ENCODE measurements at places on chromosomes 7 and 10.

DNA sequence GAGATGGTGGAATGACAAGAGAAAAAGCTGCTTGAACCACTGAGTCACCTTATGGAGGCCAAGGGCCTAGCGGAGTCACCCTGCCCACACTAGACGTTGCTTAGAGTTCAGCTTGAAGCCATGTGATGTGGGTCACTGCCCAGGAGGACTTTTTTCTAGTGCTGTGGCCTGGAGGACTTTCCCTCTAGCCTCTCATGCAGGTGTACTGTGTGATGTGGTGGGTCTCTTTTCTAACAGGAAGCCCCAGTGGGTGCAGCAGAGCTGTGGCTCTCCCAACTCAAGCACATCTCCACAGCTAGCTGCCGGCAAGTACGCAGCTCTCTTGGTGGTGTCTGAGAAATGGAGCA lies 13.6 kb downstream of the POR start:
- no peak for DNase-seq

GRCh38 chr10:43749145-43749576 lies 100.5 kb upstream of the ZNF32 start:
- no peak for DNase-seq

- peak; percentile 4 for DNase-seq
These were observed 21.5 kb downstream of the ADARB2 start for GRCh38 chr10:1715821-1716220.

DNA sequence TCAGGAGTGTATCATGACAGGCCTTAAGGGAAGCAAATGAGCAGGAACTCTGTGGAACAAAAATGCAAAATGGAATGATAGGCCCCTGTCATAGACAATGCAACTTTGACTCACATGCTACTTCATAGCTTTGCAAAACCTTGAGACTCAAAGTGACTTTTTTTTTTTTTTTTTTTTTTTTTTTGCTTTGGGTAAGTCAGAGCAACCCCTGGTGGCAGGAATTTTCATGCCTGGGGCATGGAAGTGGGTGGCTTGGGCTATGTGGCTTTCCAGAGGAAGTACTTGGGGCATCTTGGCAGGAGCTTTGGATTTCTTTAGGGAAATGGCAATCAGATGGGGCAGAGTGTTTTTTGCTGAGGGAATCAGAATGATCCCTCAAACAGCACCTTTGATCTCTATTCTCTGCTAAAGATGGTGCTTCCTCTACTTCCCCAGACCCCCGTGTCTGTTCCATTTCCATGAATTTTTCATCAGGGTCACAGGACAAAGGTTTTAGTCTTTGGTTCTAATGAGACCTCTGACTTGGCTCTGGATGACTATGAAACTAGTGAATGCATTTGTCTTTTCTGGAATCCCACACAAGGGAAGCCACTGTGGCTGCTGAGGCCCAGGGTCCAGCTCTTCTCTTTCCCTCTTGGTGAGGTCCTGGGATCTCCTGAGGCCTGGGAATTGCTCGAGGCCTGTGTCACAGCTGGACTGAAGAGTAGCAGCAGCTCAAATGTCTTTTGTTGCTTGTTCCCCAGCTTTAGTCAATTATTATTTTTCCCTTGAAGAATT lies 62.8 kb downstream of the TACC2 start:
- no peak for DNase-seq

- no peak for DNase-seq
These were observed 94.8 kb downstream of the GSAP start for GRCh38 chr7:77321300-77321699.

GRCh38 chr7:100893910-100894721 lies 1.6 kb downstream of the ACHE start:
- no peak for DNase-seq

GRCh38 chr7:5754981-5755599 lies 26.4 kb downstream of the RNF216 start:
- DNase-seq = no peak

DNA sequence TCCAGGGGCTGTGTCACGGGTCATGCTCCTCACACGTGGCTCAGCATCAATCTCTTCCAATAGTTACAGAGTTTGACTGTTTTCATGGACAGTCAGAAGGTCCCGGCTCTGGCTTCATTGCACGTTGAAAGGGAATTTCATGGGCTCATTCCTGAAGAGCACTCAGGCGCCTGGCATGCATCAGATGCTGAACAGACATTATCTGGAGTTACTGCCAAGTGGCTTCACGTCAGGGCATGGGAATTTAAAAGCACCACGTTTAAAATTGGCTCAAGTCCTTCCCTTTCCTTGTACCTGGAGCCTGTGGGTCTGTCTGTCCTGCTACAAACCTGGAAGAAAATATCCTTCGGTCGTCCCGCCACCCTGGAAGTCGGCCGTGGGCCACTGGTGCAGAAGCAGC lies 50.4 kb downstream of the CFAP46 start:
- DNase-seq = no peak

DNA sequence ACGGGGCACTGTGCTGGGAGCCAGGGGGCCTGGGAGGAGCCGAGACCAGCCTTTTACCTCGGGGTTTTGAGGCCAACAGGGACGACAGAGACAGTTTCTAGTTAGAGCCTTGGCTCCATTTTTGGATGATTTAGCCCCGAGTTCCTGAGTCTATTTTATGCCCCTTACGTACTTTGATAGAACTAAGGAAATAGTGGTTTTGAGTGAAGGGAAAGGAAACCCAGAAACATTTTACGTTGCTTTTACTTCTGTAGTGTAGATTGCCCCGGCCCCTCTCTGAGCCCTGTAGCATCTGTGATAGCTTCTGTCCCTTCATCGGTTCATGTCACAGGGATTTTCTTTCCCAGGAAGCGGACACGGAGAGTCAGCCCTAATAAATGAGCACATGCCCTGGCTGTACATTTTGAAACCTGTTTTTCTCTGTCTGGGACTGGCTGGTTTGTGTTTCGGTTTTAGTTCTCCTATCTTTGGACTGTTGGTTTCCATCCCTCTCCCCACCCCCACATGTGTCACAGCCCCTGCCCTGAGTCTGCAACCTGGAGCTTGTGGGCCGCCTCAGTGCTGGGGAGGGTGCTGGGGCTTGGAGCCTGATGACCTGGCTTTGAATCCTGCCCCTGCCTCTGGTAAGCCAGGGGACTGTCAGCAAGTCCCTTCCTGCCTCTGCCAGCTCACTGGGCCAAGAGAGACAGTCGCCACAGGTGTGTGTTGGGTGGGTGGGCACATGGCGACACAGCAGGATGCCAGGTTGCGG lies 6.9 kb upstream of the ORAI2 start:
- DNase-seq = peak; percentile 54

DNA sequence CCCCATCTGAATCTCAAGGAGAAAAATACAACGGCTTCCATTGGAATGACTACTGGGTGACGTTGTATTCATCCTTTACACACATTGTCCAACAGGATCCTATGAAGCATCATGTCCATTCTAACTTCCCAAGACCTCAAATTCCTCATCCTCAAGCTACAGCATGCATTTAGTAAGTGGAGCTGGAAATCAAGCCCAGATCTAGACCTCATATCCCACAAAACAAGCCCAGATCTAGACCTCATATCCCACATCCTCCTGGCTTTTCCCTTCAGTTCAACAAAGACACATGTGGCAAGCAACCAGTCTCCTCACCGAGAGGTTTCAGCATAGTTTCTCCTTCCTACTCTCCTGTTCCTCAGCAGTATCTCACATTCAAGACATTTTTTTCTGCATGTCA lies 12.2 kb downstream of the IGF2BP3 start:
- DNase-seq = no peak

GRCh38 chr7:46764100-46764936 lies 817.6 kb downstream of the TNS3 start:
- no peak for DNase-seq

DNA sequence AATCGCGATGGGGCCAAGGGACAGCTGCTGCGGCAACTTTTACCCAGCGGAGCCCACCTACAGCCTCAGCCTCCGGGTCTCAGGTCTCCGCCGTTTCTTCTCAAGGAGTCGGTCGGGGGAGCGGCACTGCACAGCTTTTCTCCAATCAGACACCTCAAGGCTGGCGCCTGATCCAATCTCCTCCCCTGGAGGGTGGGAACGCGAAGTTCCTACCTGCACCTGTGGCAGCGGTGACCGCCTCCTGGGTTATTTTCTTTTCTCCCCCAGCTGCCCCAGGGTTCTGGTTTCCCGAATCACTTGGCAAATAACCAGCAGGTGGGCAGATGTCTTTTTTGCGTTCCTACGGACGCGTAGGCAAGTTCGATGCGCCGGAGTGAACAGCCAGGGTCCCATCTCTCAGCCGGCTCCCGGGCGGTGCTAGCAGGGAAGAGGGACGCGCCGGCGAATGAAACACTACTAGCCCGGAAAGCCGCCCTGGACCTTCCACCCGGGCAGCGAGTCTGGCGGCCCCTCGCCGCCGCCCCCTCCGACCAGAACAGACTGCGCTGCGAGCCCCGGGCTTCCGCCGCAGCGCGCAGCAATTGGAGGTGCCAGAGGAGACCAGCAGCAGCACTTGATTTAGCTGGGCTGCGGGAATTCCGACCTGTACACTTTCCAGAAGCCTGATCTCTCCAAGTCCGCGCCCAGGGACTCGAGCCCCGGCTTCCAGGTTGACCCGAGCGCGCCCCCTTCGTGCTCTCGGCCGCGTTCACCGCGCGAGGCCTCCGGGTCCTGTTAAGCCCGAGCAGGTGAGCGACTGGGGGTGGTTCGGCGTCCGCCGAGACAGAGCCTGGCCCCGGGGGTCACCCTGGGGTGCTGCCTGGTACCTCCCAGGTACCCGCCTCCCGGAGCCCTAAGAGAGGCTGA lies at the start of gene PRR15:
Gene PRR15, plus strand, starts transcription at position 246 of the 906 bp plus-strand sequence. CDS start 2,495 bp downstream, outside the sequence.
- no peak for DNase-seq

GRCh38 chr7:95980706-95981105 lies 208.4 kb downstream of the DYNC1I1 start:
- no peak for DNase-seq

DNA sequence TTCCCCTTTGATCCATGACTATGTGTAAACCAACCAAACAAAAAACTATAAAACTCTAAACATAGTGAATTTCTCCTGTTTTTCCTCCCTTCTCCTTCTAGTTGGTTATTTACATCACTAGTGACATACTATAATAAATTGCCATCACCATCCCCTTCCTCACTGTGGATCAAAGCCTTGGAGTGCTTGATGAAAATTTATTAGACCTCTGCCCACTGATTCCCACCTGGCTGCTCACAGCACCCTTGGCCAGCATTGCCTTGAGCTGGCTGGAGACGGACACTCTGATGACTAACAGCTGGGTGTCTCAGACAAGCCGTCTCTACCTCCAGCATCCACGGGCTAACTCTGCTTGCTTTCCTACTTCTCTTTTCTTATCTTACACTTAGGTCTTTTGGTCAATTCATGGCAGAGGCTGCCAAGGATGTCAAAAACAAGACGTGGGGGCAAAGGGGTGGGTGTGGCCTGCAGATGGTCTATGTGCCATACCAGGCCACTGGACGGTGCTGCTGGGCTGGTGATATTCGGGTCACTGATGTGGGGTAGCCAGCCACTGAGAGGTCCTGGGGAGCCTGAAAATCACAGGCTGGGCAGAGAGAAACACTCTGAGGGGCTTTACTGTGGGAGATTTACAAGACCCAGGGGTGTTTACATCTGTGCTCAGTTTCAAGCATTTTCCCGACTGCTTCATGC lies 207.8 kb downstream of the TAX1BP1 start:
- no peak for DNase-seq

DNA sequence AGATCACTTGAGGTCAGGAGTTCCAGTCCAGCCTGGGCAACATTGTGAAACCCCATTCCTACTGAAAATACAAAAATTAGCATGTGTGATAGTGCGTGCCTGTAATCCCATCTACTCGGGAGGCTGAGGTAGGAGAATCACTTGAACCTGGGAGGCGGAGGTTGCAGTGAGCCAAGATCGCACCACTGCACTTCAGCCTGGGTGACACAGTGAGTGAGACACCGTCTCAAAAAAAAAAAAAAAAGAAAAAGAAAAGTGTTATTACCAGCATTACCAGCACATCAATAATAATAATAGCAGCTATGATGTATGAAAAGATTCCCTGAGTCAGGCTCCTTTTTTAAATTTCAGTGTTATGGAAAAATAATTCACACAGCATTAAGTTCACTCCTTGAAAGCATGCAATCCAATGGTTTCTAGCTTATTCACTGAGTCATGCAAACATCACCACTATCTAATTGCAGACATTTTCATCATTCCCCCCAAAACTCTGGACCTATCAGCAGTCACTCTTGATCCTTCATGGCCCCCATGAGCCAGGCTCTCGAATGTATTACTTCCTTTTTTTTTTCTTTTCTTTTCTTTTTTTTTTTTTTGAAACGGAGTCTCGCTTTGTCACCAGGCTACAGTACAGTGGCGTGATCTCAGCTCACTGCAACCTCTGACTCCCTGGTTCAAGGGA lies 228.4 kb downstream of the FANK1 start:
- DNase-seq = no peak

GRCh38 chr7:67637023-67637358 lies 640.4 kb downstream of the TYW1 start:
- no peak for DNase-seq

GRCh38 chr10:79358811-79359210 lies 11.5 kb downstream of the PPIF start:
- DNase-seq = no peak

DNA sequence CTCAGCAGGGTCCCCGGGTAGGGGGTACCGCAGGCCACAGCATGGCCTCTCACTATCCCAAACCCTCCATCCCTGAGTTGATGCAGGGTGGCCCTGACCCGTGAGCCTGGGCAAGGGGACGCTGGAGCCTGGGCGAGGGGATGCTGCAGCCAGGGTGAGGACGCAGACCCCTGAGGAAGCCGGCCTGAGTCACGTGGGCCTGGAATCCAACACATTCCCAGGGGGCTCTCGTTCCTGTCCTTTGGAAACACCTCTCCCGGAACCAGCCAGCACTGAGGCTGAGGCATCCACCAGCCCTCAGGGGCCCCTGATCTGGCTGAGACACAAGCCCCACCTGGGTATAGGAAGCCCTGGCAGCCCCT lies 61.5 kb upstream of the NKX6-2 start:
- no peak for DNase-seq

- DNase-seq = no peak
These were observed 39.1 kb upstream of the TNPO3 start for GRCh38 chr7:129093867-129094456.

- DNase-seq = no peak
These were observed 191.7 kb upstream of the C7orf33 start for GRCh38 chr7:148398844-148399365.

- DNase-seq = no peak
These were observed 15.7 kb downstream of the PPP3CB start for GRCh38 chr10:73480158-73480557.

GRCh38 chr10:114483575-114483974 lies 79.3 kb upstream of the AFAP1L2 start:
- DNase-seq = no peak

DNA sequence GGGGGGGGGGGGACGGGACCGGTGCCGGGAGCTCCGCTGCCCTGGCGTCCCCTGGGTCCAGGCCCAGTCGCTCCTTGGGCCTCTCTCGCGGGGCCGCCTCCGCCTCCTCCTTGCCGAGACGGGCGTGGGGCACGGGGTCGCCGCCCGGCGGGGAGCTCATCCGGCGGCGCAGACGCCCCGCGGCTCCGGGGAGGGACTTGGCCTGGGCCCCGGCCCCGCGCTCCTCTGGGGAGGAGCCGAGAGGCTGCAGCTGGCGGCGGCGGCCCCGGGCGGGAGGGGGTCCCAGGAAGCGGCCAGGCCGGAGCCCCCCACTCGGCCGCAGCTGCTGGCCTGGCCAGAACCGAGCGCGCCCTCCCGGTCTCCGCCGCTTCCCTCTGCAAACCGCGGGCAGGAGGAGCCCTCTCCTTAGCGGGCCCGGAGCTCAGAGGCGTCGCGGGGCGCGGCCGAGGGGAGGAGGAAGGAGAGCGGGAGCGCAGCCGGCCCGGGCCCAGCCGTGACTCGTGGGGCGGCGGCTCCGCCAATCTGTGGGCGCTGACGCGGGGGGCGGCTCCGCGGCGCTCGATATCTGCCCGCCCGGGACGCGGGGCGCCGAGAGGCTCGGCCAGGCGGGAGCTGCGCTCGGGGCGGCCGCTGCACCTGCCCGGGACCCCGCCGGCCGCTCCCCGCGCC lies at the start of gene FAM20C:
Gene FAM20C, plus strand, starts transcription at position 591 of the 669 bp plus-strand sequence. CDS start 629 bp downstream, outside the sequence.
- DNase-seq = no peak
